ENCODE measurements at places on chromosomes 4 and X.

- DNase-seq, result no peak
Measured at GRCh38 chr4:159859656-159860148, 756.8 kb downstream of the RAPGEF2 start.

DNA sequence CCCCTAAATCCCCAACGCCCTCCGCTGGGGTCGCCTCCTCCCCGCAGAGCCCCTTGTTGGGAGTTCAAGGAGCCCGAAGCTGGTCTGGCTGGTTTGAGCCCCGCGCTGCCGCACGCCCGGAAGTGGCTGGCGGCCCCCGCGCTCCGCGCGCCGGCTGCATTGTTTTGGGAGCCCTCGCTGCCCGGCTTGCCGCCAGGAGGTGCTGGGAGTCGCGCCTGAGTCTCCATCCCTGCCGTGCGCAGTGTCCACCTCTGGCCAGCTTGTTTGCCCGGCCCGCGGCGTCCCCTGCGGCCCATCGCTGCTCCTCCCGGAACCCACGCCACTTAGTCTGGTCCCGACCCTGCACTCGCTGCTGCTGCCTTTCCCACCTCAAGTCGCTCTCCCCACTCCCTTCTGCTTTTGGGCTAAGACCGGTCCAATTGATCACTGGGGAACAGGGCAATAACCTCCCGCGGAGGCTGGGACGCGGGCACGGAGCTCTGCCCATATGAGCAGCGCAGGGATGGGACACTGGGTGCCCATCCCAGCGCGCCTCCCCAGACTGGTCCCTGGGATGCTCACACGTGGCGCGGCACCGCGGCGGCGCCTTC, 2.2 kb upstream of the SFRP2 start:
- no peak for DNase-seq

- DNase-seq, result no peak
Measured at GRCh38 chr4:38576767-38577166, 87.2 kb upstream of the KLF3 start.

DNA sequence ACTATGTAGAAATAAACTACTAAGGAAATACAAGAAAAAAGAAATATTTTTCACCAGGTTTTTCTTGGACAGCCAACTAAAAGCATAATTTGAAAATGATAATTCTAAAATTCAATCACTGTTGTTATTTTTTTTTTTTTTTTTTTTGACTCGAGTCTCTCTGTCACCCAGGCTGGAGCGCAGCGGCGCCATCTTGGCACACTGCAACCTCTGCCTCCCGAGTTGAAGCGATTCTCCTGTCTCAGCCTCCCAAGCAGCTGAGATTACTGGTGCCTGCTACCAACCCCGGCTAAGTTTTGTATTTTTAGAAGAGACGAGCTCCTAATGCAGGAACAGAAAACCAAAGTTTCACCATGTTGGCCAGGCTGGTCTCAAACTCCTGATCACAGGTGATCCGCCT, 122.3 kb upstream of the UGT8 start:
- DNase-seq, result no peak
